ENCODE measurements at places on chromosomes 3 and 15.

DNA sequence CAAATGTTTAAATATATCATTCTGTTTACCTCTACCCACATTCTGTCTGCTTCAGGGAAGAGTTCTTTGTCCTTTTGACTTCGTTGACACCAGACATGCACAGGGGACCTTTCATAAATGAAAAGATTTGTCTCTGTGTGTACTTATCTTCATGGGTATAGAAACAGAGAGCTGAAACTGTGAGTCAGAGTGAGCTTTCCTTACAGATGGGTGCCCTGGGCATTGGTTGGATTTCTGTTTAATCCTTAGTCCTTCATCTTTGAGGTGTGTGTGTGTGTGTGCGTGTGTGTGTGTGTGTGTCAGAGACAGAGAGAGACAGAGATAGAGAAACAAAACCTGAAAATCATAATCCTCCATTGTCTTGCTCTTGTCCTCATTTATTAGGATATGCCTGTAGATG is 517.4 kb downstream of the TUSC7 start:
- no peak for DNase-seq

DNA sequence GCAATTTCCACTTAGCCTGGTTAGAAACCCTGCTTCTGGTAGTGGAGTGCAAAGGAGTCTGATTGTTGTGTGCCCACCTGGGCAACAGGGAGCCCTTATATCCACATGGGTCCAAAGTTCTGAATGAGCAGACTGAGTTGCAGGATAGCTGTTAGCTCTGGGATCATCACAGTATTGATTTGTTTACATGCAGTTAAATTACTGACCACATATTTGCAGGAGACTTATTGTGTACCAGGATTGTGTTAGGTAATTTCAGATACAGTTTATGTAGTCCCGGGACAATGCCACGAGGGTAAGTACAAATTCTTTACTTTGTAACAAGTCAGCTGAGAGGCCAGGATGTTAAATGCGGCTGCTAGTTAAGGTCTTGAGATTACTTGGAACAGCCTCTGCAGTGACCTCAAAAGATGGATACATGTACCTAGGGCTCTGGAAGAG is 18.8 kb downstream of the ARHGEF26 start:
- no peak for DNase-seq

GRCh38 chr3:42705058-42705767 is 2.6 kb upstream of the HHATL start:
- peak; percentile 32 for DNase-seq

DNA sequence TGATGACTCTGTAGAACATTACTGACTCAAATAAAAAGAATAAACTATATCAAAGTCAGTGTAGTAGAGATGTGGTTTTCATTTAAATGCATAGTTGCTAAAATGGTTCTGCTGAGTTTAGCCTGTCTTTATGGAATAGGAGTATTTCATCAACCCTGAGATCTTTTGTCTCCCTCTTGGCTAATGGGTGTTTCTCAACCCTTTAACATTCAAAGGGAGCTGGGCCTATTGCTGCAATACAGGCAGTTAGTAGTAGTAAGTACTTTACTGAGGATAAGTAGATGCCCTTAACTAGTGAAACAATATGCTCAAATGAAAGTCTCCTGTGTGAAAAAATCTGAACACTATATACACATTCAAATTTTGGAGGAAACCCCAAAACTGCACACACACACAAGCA is 184.7 kb upstream of the TTC14 start:
- DNase-seq: no peak

DNA sequence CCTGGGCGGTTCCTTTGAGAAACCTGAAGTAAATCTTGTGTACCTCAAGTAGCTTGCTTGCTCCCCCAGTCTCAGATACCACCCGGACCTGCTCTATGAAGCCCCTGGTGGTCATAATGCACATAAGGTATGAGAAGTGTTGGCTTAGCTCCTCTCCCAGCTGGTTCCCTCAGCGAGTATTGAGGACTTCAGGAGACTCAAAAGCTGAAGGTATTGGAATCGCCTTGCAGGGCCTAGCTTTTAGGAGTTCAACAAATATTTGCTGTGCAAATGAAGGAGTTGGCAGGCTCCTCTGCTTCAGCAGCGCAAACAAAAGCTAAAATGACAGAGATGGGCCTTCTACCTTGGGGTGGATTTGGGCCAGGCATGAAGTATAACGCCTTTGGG is 1.7 kb downstream of the CMTM8 start:
- no peak for DNase-seq

DNA sequence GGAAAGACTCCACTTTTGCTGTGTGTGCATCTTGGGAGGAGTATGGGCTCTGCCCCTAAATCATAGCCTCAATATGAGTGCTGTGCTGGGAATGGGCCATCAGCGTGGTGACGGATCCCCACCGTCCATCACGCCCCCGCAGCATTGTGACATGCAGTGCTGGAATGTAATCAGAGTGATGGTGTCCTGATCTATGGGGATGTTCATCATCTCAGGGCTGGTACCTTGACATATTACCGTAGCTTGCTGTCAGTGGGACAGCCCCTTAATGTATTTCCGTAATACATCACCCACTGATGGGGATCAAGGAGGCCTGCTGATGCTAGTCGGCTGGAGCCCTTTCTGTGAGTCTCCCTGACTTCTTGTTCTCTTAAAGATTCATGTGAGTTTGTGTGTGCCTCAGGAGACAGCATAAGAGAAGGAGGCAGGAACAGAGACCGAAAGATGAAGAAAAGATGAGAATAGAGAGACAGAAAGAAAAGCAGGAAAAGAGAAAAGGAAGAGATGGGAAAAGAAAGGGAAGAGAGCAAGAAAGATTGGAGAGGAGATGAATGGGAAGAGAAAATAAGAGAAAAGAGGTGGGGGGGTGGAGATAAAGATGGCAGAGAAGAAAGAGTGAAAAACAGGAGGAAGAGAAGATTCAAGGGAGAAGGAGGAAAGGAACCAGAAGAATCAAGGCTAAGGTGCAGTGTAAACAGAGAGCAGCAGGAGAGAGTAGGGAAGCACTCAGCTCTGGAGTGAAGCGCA is 183.7 kb downstream of the RPLP1 start:
- no peak for DNase-seq

GRCh38 chr3:138124706-138125355 is 7.4 kb downstream of the A4GNT start:
- no peak for DNase-seq

DNA sequence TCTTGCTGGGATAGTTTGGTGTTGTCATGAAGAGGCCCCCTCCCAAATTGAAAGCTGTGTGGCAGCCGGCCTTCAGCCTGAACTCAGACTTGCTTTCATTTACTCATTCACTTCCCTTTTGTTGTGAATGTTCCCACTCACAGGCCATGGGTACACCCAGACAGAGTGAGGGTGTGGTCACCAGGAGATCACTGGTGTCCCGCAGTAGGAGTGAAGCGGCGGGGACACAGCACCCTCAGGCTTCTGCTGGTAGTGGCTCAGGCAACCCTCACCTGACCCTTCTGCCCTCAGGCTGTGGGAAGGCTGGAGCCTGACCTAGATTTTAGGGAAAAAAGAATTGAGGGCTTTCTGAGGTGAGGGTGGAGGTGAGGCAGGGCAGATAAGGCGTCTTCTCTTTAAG is 244.4 kb downstream of the SOX2 start:
- DNase-seq: no peak

GRCh38 chr3:9902372-9903237 is at the start of gene IL17RE:
TSS of gene IL17RE (plus strand) at chr3:9902848. CDS start at chr3:9902933, 85 bp downstream.
- DNase-seq: peak; percentile 66

GRCh38 chr3:172324611-172325203 is 123.5 kb downstream of the GHSR start:
- DNase-seq: no peak

DNA sequence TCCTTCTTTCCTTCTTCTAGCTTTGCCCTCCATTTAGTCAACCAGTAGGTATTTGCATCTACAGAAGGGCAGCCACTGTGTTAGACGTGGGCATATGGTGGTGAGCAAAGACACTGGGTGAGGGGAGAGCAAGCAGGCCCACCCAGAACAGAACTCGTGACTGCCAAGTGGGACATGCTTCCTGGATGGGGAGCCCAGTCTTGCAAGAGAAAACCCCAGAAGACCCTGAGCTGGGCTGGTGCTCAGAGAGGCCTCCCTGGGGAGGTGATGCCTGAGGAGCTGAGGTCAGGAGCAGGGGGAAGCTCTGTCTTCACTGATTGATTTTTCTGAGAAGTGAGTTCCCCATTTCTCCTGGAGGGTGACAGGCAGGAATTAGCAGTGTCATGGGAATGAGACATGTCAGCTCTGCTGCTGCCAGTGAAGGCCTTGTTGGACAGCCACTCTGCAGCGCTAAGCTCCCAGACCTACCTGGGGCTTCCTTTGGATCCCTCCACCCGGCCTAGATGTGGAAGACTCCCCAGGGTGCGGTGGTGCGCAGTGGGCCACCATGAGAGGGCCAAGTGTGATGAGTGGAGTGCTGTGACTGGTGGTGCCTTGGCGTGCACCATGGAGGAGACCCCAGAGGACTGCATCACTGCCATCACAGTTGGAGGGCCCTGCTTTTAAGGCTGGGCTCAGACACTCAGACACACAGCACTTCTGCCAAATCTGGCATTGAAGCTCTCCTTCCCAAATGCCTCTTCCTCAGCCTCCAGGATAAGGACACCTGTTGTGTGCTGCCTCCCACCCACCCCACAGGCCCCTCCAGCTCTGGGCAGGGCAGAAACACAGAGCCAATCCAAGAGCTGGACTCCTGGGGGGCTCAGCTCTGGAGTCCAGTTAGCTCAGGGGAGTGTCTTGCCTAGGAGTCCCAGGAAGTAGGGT is 40.0 kb upstream of the TOPBP1 start:
- no peak for DNase-seq

GRCh38 chr3:56219894-56220805 is 248.1 kb downstream of the ERC2 start:
- DNase-seq: no peak

GRCh38 chr3:41216993-41217392 is 17.7 kb downstream of the CTNNB1 start:
- no peak for DNase-seq

Data from ureter (tissue), 1 donor.